ENCODE measurements at places on chromosomes 11 and 22.

DNA sequence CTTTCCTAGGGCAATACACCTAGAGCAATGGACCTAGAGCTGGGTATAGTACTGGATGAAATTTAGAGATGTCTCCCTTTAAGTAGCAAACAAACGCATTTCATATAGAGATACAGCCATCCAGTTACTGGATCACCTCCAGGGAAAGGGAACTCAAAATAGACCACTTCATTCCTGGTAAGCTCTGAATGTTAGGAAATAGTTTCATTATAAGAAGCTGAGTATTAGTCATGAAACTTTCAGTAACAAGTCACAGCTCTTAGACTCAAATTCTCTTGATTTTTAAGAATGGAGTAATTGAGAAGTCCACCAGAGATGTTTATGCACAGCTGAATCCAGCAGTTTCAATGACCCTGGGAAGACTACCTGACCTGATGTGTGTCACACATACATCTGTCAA lies 221.9 kb downstream of the FAM76B start:
- no peak for DNase-seq

DNA sequence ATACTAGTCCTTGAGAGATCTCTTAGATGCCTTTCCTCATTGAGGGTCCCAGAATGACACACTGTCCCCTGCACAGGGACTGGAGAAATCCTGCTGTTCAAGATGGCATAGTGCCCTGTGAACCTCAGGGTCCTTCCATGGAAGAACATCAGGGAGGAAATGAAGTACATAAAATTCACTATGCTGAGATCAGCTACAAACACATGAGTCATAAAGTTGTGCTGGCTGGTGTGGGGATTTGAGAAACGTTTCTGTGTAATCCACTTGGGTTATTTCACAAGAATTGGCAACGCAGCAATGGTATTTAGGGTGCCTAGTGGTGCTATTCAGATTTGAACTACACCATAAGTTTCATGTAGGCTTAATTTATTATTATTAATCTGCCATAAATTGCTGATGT lies 174.4 kb downstream of the MAML2 start:
- DNase-seq: no peak

- no peak for DNase-seq
Measured at GRCh38 chr11:129894278-129895125, 876 bp downstream of the NFRKB start.

GRCh38 chr11:115623021-115623451 lies 118.8 kb upstream of the CADM1 start:
- DNase-seq: no peak
